Lung (tissue), 17 donors: ENCODE measurements at places on chromosomes 16 and 17.
A peak's percentile ranks its signal among the peaks of the same experiment; 100 is the strongest.

DNA sequence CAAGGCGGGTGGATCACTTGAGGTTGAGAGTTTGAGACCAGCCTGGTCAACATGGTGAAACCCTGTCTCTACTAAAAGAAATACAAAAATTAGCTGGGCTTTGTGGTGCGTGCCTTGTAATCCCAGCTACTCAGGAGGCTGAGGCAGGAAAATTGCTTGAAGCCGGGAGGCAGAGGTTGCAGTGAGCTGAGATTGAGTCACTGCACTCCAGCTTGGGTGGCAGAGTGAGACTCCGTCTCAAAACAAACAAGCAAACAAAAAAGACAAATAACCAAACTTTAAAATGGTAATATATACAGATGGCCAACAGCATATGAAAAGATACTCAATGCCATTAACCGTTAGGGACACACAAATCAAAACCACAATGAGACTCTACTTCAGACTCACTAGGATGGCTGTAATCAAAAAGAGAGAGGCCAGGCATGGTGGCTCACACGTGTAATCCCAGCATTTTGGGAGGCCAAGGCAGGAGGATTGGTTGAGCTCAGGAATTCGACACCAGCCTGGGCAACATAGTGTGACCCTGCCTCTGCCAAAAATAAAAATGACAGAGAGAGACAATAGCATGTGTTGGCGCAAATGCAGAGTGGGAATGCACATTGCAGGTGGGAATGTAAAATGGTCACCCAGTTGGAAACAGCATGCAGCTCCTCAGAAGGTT is 21.3 kb downstream of the SULT1A2 start:
- DNase-seq = no peak

GRCh38 chr16:73142053-73142854 is 94.3 kb upstream of the ZFHX3 start:
- DNase-seq = no peak

- DNase-seq = peak; percentile 55
These were observed 1.2 kb upstream of the TNRC6C start for GRCh38 chr17:77957235-77957856.

- no peak for DNase-seq
These were observed 37.2 kb downstream of the SIAH1 start for GRCh38 chr16:48347980-48348379.

DNA sequence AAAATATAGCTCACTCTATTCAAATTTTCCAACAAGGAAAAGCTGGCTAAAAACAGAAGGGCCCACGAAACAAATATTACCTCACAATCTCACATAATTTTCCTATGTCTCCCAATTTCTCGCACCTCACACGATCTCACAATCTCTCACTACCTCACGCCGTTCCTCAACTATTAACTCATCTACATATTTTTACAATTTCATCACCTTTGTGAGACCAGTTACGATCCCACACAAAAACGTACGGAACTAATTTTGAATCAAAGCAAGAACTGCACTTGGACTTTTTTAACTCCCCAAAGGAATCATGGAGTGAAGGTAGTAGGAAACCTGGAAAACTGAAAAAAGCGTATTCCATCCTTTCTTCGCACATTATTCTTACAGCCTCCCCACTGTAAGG is 1.1 kb downstream of the CBX1 start:
- DNase-seq = no peak

DNA sequence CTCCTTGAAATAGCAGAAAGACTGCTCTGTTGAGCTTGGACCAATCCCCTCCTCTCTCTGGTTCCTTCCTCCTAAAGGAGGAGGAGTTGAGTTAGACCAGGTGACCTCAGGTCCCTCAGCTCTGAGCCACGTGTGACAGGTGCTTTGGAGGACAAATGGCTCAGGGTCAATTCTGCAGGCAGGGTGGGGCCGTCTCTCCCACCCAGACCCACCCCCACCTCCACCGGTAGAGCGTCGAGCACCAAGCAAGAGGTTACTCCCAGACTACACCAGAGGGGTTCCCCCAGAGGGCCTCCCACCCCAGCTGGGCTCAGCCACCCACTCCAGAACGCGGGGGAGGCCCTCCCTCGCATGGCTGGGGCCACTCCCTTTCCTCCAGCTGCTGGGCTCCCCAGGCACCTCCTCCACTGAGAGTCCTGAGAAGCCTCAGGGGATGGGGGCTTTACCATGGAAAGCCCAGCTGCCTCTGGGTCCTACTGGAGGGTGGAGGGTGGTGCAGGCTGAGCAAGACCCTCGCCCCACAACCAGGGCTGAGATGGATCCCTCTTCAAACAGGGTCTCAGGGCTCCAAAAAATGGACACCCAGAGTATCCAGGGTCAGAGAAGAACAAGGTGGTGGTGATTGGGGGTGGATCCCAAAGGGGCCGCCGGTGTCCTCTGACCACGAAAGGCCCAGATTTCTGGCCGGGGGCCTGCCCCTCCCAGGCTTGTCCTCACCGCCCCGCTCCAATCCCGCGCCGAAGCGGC is 7.6 kb downstream of the MYO1C start:
- peak; percentile 71 for DNase-seq

DNA sequence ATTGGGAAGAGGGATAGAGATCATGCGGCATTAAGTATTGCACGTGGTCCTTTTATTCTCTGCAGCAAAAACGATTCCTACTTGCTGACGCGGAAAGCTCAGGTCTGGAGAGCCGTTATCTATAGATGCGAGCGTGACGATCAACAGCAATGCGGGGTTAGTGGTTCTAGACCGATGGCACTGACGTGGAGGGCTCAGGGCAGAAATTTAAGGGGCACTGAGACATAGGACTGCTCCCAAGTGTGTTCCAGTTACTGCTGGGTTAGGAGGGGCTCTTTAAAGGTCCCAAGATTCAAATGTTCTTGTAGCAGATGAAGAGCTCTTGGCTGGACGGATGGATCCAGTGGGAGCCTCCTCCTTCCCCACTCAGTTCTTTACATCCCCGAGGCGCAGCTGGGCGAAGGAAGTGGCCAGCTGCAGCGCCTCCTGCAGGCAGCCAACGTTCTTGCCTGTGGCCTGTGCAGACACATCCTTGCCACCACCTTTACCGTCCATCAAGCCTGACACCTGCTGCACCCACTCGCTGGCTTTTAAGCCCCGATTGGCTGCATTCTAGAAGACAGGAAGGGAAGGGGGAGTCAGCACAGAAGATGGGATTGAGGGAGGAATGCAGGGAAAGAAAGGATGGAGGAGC is 732 bp upstream of the EXOSC6 start:
- no peak for DNase-seq

- no peak for DNase-seq
These were observed 126.1 kb downstream of the PITPNC1 start for GRCh38 chr17:67503184-67503583.

DNA sequence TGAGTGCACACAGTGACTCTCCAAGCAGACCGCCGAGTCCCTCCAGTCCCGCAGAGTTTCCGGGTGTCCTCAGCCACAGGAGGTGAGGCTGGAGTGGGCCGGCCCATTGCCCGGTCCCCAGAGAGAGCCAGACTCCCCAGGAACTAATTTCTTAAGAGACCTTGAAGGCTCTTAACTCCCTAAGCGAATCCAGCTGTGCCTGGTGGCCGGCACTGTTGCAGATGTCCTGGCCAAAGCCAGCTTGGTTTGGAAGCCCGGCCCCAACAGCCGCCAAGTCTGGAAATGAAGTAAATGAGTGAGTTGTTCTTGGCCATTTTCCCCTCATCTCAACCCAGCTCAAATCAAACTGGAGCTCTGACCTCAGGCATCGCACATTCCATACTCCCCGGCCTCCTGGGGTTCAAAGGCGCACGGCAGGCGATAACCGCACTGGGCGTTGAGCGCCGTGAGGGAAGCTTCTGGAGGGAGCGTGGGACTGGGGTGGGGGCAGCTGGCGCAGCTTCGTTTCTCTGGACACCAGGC is 42.0 kb downstream of the CMIP start:
- DNase-seq = peak; percentile 64

DNA sequence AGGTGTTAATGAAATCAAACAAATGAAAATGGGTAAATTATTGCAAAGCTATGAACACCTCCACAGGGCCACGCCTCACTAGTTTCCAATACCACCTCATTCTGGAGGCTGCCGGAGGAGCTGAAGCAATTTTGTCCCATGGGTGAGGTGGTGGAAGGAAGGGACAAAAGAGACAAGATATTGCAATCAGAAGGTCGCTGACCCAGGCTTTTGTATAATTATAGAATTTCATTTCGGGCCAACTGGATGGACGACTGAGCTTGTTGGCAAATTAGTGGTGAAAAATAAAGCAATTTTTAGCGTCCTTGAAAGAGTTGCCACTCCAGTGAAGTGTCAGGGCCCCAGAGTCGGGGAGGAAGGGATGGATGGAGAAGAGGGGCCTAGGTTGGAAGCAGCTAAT is 147.9 kb downstream of the CYLD start:
- DNase-seq = no peak

GRCh38 chr16:69495821-69496220 is 69.9 kb upstream of the NFAT5 start:
- DNase-seq = no peak

- DNase-seq = no peak
These were observed 124.9 kb downstream of the MRTFB start for GRCh38 chr16:14196011-14196410.

- no peak for DNase-seq
These were observed 26.7 kb downstream of the HIC1 start for GRCh38 chr17:2081564-2081963.
